Epithelial cell of prostate (primary cell): ENCODE measurements at places on chromosomes 4 and X.

DNA sequence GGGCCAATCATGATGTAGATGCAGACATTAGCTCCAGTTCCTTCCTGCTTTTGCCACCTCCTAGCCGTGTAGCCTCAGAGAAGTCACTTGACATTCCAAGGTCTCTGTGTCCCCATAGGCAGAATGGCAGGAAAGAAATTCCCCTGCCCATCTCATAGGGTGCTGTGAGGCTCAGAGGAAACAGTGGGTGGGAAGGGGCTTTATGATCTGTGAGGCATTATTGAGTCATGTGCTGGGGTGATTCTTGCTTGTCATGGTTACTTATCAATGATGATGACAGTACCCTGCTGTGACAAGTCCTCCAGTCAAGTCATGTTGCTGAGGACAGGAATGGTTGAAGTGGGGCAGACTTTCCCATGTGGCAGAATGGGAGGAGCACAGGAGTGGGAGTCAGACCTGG is 63.7 kb downstream of the MSX1 start:
- DNase-seq, result no peak

GRCh38 chrX:152936306-152936705 is 38.4 kb downstream of the ZNF185 start:
- no peak for DNase-seq

DNA sequence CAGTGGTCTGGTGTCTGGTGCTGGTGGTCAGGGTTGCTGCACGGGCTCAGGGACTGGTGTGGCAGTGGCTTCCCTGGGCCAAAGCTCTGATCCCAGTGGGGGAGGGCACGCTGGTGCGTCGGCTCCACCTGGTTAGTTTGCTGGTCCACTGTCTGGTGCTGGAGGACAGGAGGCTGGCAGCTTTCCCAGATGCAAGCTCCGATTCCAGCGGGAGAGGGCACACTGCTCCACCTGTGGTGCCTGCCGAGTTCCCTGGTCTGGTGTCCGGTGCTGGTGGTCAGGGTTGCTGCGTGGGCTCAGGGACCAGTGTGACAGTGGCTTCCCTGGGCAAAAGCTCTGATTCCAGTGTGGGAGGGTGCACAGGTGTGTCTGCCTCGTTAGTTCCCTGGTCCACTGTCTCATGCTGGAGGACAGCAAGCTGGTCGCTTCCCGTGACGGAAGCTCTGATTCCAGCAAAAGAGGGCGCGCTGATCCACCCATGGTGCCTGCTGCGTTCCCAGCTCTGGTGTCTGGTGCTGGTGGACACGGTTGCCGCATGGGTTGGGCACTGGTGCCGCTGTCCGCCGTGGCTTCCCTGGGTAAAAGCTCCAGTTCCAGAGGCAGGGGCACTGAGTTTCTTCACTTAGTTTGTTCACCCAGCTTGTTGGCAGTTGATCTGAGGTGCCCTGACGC is 5.8 kb downstream of the VMA21 start:
- DNase-seq, result no peak

DNA sequence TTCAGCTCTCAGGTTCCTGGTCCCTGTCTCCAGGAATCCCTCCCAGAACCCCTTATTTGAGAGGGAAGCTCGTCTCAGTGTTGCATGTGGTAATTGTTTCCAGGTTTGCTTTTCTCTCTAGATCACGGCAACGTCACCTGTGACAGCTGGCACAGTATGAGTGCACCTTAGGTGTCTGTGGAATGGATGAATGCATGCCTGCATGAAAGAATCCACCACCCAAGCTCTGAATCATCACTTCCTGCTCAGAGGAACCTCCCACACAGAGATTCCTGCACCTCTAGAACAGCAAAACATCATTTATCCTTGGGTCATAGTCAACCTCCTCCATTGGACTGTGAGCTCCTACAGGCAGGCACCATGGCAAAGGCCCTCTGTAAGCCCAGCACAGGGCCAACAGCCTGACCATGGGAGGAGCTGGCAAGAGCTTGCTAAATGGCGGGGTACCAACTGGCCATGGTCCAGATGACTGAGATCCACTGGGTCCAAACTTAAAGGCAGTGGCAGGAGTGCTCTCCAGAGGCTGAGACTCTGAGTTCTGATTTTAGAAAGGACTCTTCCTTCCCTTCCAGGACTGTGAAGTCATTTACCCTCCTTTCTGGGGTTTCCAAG is 116.2 kb downstream of the SLC2A9 start:
- DNase-seq, result peak; percentile 50

DNA sequence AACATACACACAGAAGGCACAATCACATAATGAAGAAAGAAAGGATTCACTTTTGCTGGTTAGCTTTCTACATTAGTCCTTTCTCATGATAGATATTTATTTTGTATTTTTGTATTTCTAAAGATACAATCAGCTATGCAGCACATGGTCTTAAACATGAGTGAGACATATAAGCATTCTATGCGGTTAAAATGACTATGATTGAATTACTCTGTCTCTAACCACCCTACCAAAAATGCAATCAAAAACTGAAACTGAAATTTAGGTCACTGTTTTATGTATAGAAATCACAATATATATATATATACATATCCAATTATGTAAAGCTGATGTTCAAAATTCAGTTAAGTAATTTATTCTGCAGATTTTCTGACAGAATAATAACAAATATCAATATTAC is 21.9 kb downstream of the CXXC4 start:
- no peak for DNase-seq

- DNase-seq, result no peak
Measured at GRCh38 chr4:71533121-71533520, 194.3 kb downstream of the SLC4A4 start.

DNA sequence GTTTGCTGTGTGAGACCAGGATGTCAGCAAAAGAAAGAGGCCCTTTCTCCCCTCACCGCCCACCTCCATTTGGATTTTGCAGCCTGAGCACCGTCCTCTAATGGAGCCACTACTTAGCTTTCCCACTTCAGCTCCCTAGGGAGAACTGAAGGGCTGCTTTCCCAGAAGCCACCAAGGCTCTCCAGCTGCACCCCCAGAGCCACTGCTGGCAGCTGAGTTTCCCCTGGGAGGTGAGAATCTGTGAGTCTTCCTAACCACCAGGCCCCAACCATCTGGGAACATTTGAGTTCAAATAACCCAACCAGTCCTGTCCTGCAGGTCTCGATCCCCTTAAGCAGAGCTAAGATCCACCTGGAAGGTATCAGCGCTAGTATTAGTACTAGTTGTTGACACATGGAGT is 173.1 kb upstream of the USP9X start:
- no peak for DNase-seq
